ENCODE measurements at places on chromosomes 7 and 10.

DNA sequence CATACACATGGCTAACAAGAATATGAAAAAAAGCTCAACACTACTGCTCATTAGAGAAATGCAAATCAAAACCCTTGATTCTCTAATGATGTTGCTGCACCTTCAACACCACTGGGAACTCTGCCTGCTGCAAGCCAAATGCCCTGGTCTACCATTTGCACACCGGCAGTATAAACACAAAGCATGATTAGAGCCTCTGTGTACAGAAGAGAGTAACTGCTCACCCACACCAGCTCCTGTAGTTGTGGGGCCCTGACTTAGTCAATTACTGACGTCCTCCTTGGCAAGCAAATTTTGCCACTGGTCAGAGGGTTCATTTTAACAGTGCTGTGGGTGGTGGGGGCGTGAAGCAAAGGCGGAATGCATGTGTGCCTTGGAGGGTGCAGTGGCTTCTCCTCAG is 96.1 kb upstream of the RHEB start:
- DNase-seq = no peak

- DNase-seq = no peak
Observed at GRCh38 chr10:87101996-87102395, 7.0 kb downstream of the SHLD2 start.

DNA sequence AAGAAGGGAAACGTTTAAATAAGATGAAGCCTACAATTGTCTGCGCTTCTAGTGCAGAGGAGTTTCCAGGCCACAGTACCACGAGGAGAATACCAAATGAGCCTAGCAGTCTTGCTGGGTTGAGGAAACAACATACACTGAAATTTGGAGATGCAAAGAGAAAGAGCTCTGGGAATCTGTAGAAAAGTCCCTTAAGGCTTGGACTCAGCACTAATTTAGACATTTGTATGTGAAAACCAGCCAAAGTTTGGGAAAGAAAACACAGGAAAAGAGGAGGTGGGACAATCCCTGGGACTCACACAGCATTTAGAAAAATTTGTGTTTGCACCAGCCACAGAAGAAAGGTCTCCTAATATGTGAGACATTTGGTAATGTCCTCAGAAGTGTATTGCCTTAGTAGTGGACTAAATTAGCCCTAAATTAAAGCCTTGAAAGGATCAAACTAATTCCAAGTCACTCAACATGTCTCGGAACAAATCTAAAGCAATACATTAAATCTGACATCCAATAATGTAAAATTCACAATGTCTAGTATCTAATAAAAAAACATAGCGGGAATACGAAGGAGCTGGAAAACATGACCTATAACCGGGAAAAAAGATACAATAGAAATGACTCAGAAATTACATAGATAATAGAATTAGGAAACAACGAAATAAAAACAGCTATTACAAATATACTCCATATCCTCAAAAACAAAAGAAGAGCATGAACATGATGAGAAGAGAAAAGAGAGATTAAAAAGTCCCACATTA is 187.1 kb upstream of the NAMPT start:
- DNase-seq = no peak

DNA sequence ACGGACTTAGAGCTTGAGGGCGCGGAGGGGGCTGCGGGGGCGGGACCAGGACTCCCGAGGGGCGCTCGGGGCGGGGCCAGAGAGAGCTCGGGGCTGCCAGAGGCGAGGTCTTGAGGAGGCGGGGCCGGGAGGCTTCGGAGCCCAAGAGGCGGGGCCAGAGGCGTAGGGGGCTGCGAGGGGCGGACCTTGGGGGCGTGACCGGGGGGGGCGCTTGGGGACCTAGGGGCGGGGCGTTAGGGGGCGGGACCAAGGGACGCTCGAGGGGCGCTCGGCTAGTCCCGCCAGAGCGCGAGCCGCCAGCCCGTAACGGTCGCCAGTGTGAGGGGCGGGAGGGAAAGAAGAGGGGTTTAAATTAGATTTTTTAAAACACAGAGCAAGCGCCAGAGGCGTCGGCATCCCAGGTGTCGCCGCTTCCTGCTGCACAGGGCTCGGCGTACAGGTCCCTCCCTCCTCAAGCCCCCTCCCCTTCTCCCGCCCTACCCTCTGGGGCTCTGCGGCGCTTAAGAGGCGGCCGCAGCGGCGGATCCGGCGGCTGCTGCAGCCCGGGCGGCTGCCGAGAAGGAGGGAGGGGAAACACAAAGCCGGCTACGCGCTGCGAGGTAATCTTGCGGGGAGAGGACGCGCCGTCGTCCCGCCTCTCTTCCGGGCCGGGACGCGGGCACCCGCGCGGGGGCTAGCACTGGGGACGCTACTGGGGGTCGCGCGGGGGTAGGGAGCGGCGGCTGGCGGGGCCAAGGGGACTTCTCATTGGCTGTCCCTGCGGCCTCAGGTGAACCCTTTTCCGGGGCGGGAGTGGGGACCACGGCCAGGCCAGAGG is at the start of gene ADD3:
ADD3 (plus strand) TSS at position 284 of the 817 bp plus-strand sequence. CDS start 92,670 bp downstream, outside the sequence.
- DNase-seq = peak; percentile 85

- no peak for DNase-seq
Observed at GRCh38 chr7:127895360-127895759, 135.9 kb downstream of the LRRC4 start.

Measured in GM12892 (cell line).